Dermis blood vessel endothelial cell (primary cell): ENCODE measurements at places on chromosomes 5 and 9.

GRCh38 chr5:123036391-123037103, at the start of gene PPIC:
Gene PPIC (minus strand): TSS chr5:123036725. CDS start chr5:123036625, 100 bp downstream.
- DNase-seq, result peak; percentile 86

- DNase-seq, result no peak
These were observed 127.8 kb upstream of the CCDC180 start for GRCh38 chr9:97179616-97180015.

DNA sequence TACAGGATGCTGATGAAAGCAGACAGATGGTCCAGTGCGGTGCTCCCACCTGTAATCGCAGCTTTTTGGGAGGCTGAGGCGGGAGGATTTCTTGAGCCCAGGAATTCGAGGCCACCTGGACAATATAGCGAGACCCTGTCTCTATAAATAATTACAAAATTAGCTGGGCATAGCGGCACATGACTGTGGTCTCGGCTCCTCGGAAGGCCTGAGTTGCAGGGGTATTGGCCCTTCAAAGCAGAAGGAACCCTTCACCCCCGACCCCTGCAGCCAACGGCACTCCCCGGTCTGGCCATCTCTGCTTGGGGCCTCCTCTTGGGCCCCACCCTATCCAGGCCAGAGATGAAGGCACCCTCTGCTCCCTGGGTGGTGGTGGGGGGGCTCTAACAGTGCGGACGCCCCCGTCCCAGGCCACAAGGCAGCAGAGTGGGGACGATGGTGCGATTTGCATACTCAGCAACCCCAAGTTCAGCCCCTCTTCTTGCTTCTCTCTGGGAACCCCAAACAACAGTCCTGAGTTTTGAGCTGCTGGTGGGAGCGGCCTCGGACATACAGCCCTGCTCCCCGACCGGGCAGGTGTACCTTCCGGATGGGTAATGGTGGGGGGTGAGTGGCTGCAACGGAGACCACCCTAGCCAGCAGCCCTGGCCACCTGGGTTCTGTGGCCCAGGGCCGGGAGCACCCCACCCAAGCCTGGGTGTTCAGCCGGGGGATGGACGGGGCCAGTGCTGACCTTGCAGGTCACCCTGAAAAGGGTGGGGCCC, 50.7 kb downstream of the NACC2 start:
- DNase-seq, result no peak

- peak; percentile 62 for DNase-seq
These were observed 81.2 kb downstream of the ARSB start for GRCh38 chr5:78903861-78904260.

DNA sequence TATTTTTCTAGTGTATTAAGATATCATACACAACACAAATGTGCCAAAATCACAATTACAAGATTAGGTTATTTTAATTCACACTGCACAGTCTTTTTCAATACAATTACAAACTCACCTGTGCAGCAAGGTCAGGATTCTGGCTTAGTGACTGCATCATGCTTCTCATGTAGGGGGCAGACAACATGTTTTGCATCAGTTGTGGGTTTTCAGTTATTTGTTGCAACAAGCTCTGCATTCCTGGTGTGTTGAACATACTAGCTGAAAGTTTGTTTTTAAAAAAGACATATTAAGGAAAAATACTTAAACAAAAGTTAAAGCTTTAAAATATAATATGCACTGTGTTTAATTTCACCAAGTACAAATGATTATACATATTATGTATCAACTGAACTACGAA, 38.7 kb downstream of the UBQLN1 start:
- DNase-seq, result no peak

- DNase-seq, result no peak
These were observed 68.3 kb downstream of the DCP2 start for GRCh38 chr5:113044776-113045465.
